ENCODE measurements at places on chromosomes 16 and 17. TPM values are rescaled to one million over a fixed set of nuclear protein-coding genes. Genes with fewer than 3 reads are reported as not detected.
A peak's percentile ranks its signal among the peaks of the same experiment; 100 is the strongest.

DNA sequence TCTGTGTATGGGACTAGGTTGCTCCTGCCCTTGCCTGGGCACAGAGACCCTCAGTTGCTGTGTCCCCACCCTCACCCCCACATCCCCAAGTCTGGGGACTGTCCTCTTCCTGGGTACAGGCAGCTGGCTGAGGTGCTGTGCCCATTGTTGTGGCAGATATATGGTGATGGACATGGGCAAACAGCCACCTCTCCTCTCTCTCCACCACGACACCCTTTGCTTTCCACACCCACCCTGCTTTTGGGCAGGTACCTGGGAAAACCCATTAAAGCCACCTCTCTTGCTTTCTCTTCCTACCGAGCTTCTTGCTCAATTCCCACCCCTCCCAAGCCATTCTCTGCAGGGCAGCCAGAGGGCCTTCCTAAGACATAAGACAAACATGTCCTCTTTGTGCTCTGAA is 21.7 kb downstream of the TRPV2 start:
- no peak for DNase-seq

- no peak for DNase-seq
Measured at GRCh38 chr17:13393841-13394710, 207.7 kb downstream of the HS3ST3A1 start.

The ACTG1 gene
- 3,770 TPM for total RNA-seq

DNA sequence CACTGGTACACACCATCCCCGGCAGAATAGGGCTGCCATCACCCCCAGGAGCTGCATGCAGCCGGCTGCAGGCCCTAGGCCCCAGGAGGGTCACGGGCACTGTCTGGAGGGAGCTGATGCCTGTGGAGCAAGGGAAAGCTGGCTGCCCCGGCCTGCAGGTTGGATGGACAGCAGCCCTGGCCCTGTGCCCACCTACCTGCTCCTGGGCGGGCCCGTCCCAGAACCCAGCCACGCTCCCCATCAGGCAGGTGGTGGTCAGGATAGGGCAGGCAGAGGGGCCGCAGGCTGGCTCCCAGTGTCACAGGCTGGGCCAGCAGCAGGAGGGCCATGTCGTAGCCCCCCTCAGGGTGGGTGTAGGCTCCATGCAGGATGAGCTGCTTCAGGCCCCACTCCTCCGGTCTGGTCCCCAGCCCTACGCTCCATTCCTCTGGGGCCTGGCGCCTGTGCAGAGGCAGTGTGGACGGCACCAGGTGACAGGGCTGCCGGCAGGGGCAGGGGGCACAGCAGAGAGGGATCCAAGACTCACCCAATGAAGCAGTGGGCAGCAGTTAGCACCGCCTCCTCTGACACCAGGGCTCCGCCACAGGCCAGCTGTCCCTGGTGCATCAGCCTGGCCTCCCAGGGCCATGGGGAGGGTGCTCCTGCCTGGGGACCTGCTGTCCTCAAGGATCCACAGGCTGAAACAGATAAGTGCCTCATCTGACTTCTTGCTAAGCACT is 4.0 kb downstream of the PRSS53 start:
- no peak for DNase-seq

The MSLN gene
- total RNA-seq: not detected

- no peak for DNase-seq
Measured at GRCh38 chr16:24346734-24347133, 90.6 kb downstream of the CACNG3 start.

DNA sequence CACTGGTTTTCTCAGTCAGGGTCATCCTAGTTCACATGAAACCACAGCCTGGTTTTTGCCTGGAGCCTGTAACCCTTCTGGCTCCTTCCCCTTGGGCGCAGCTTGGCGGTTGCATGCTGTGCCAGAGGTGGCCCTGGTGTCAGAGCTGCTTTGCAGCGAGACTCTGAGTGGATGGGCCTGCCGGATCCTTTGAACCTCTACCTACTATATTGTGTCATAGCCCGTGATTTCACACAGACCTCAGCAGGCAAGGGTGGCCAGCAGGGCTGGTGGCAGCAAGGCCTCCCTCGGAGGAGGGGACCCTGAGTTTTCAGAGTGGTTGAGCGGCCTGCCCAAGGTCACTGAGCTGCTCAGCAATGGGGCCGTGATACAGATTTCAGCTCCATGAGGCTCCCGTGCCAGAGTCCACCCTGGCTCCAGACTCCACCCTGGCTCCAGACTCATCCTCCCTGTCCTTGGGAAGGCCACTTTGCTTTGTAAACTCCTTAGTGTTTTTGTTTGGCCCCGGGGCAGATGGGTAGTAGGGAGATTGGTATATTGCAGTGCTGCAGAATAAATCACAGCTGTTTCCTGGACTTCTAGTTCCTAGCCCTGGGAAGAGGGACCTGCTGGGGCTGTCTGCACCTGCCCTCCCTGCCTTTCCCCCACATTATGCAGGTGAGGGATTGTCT is 9.7 kb downstream of the MPRIP start:
- DNase-seq: no peak

- DNase-seq: no peak
Measured at GRCh38 chr16:54487933-54488332, 201.3 kb upstream of the IRX3 start.

- DNase-seq: no peak
Measured at GRCh38 chr17:72514891-72515290, 394.1 kb downstream of the SOX9 start.

- DNase-seq: no peak
Measured at GRCh38 chr16:72946474-72947194, 101.3 kb downstream of the ZFHX3 start.

DNA sequence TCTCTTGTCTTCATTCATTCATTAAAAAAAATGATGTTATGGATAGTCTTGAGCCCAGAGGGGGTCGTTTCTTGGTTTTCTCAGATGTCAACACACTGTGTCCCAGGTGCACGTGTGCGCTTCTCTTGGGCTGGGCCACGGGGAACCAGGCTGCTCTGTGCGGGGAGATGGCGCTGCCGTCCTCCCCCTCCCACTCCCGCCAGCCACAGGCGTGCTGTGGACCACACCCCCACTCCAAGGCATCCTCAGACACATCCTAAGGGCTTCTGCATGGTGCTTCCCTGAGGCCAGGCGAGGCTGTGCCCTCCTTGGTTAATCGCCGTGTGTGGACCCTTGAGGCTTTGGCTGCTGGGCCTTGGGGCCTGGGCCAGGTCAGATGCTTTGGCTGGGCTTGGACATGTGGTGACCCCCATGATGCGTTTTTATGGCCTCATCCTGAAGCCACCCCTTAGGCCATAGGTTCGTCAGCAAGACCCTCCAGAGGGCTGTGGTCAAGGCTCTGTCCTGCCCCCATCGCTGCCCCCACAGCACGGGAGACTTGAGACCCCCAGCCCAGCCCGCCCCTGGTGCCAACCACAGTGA is 245.7 kb upstream of the CIBAR2 start:
- DNase-seq: no peak

DNA sequence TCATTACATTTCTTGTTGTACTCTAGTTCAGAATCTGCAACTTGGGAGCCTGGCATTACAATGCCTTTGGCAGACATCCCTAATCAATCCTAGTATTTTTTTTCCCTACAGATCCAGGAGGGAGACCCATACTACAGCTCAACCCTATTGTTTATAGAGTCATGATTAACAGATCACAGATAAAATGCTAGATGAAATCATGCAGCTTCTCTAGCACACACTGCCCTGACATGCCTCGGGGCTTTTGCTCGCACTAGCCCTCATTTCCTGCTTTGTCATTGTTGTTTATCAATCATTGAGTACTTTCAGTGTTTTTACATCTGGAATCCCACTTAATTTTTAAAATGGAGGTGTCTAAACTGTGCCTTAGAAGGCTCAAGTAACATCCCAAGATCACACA is 412.5 kb downstream of the CA10 start:
- peak; percentile 23 for DNase-seq
